ENCODE measurements at places on chromosomes 2 and 18. TPM values are rescaled to one million over a fixed set of nuclear protein-coding genes. Genes with fewer than 3 reads are reported as not detected.

The L3MBTL4 gene
- not detected for total RNA-seq

The ZNF532 gene
- total RNA-seq, result 28.3 TPM

The FKBP7 gene
- 24.3 TPM for total RNA-seq

The GPR75 gene
- total RNA-seq, result 1.3 TPM

The CABLES1 gene
- total RNA-seq, result 22.7 TPM

The TUBA3E gene
- not detected for total RNA-seq

The CRYBA2 gene
- total RNA-seq, result not detected

Measured in endothelial cell of coronary artery (primary cell).